NCI-H460 (cell line): ENCODE measurements at places on chromosomes 12 and 14.
A peak's percentile ranks its signal among the peaks of the same experiment; 100 is the strongest.

GRCh38 chr12:5505751-5506150, 73.8 kb downstream of the NTF3 start:
- no peak for DNase-seq

GRCh38 chr12:103626498-103626897, 39.4 kb downstream of the STAB2 start:
- DNase-seq, result no peak

DNA sequence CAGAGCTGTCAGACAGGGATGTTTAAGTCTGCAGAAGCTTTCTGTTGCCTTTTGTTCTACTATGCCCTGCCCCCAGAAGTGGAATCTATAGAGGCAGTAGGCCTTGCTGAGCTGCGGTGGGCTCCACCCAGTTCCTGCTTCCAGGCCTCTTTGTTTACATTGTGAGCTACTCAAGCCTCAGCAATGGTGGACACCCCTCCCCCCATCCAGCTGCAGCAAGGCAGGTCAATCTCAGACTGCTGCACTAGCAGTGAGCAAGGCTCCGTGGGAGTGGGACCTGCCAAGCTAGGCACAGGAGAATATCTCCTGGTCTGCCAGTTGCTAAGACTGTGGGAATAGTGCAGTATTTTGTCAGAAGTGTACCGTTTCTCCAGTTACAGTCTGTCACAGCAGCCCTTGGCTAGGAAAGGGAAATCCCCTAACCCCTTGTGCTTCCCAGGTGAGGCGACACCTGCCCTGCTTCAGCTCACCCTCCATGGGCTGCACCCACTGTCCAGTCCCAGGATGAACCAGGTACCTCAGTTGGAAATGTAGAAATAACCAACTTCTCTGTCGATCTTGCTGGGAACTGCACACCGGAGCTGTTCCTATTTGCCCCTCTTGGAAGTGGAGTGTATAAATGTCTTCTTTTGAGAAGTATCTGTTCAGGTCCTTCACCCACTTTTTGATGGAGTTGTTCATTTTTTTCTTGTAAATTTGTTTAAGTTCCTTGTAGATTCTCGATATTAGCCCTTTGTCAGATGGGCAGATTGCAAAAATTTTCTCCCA, 213.5 kb upstream of the SLC38A2 start:
- peak; percentile 41 for DNase-seq

GRCh38 chr12:124184456-124184855, 110.4 kb upstream of the RFLNA start:
- peak; percentile 54 for DNase-seq

- no peak for DNase-seq
Observed at GRCh38 chr14:23123419-23123818, 4.4 kb upstream of the CEBPE start.

- DNase-seq, result no peak
Observed at GRCh38 chr12:87841935-87842334, 187.3 kb downstream of the C12orf50 start.

- no peak for DNase-seq
Observed at GRCh38 chr12:77751939-77752338, 78.8 kb upstream of the NAV3 start.

GRCh38 chr14:74763803-74764531, 851 bp downstream of the YLPM1 start:
- DNase-seq, result no peak

- DNase-seq, result no peak
Observed at GRCh38 chr14:100333827-100334226, 10.7 kb downstream of the SLC25A47 start.
